ENCODE measurements at places on chromosomes 11 and 22. TPM values are rescaled to one million over a fixed set of nuclear protein-coding genes. Genes with fewer than 3 reads are reported as not detected.

Gene APOBEC3G
- 12.8 TPM for total RNA-seq

- DNase-seq, result peak; percentile 10
- no peak overlapping the region for H3K4me3 ChIP-seq
- H3K27me3 ChIP-seq, result no peaks in the 10 kb centered on the region
- peaks cover 7% of the 10 kb centered on the region for H3K4me1 ChIP-seq
- peak overlapping the region; percentile 15 for H3K27ac ChIP-seq
Observed at GRCh38 chr11:73752216-73752867, 8.5 kb downstream of the RAB6A start.

GRCh38 chr22:36293606-36294292 lies 40.8 kb downstream of the APOL1 start:
- DNase-seq, result no peak
- H3K4me3 ChIP-seq, result no peak overlapping the region
- no peaks in the 10 kb centered on the region for H3K4me1 ChIP-seq

GRCh38 chr11:103079833-103080232 lies 12.1 kb downstream of the DCUN1D5 start:
- no peak for DNase-seq
- no peak overlapping the region for H3K4me3 ChIP-seq
- no peaks in the 10 kb centered on the region for H3K27me3 ChIP-seq
- no peaks in the 10 kb centered on the region for H3K4me1 ChIP-seq
- no peak overlapping the region for H3K27ac ChIP-seq

DNA sequence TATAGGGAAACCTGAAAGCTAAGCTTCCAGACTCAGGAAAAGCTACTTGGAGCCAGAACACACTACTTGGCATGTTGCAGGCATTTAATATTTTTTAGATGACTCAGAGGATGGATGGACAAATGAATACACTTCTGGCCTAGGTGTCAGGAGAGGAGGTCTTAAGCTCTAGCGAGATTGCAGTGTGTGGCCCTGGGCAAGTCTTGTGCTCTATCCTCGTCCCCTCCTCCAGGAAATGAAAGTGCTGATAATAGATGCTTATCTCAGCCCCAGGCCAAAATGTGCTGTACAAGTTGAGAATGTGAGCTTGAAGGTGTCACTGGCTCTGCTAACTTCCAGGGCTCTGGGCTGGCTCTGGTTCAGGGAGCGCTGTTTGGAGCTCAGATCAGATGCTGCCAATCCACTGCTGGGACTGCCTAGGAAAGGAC lies 136.3 kb downstream of the PKNOX2 start:
- peak overlapping the region; percentile 62 for H3K27ac ChIP-seq
- H3K27me3 ChIP-seq, result no peaks in the 10 kb centered on the region
- no peak overlapping the region for H3K4me3 ChIP-seq
- H3K4me1 ChIP-seq, result peaks cover 11% of the 10 kb centered on the region
- no peaks in the 10 kb centered on the region for H3K36me3 ChIP-seq

GRCh38 chr11:129969920-129970319 lies 32.7 kb downstream of the PRDM10 start:
- H3K4me1 ChIP-seq, result no peaks in the 10 kb centered on the region
- no peaks in the 10 kb centered on the region for H3K27me3 ChIP-seq
- no peak overlapping the region for H3K27ac ChIP-seq
- H3K4me3 ChIP-seq, result no peak overlapping the region
- DNase-seq, result no peak

Data from lung (tissue), 17 donors.